ENCODE measurements at places on chromosomes 12 and 14. TPM values are rescaled to one million over a fixed set of nuclear protein-coding genes. Genes with fewer than 3 reads are reported as not detected.

- no peaks in the 10 kb centered on the region for H3K36me3 ChIP-seq
- H3K4me3 ChIP-seq: no peak overlapping the region
- no peak overlapping the region for H3K27ac ChIP-seq
- H3K4me1 ChIP-seq: no peaks in the 10 kb centered on the region
- DNase-seq: no peak
Observed at GRCh38 chr14:90368946-90369721, 27.7 kb upstream of the CALM1 start.

ESR2 gene
- total RNA-seq: 0.08 TPM

DNA sequence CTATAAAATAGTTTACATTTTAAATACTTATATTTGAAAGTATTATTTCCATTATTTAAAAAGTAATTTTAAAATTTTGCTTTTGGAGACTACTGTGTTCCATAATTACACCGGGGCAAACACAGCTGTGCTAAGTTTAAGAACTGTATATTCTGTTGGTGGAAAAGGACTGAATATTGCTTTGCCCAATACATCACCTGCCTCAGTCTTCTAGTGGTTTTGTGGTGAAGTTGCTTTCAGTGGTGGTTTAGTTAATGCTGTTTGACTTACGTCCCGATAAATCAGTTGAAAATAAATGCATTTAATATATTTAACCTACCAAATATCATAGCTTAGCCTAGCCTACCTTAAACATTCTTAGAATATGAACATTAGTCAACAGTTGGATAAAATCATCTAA, 23.4 kb downstream of the FBXO34 start:
- no peak overlapping the region for H3K27ac ChIP-seq
- DNase-seq: no peak
- H3K4me1 ChIP-seq: peaks cover 19% of the 10 kb centered on the region
- no peak overlapping the region for H3K4me3 ChIP-seq
- no peaks in the 10 kb centered on the region for H3K27me3 ChIP-seq

GRCh38 chr12:80707830-80708258, 410 bp downstream of the MYF6 start:
- H3K36me3 ChIP-seq: no peaks in the 10 kb centered on the region
- no peak overlapping the region for H3K4me3 ChIP-seq
- H3K27me3 ChIP-seq: peaks cover 21% of the 10 kb centered on the region
- no peak for DNase-seq
- no peak overlapping the region for H3K27ac ChIP-seq

KLHL33 gene
- 0.19 TPM for total RNA-seq

DNA sequence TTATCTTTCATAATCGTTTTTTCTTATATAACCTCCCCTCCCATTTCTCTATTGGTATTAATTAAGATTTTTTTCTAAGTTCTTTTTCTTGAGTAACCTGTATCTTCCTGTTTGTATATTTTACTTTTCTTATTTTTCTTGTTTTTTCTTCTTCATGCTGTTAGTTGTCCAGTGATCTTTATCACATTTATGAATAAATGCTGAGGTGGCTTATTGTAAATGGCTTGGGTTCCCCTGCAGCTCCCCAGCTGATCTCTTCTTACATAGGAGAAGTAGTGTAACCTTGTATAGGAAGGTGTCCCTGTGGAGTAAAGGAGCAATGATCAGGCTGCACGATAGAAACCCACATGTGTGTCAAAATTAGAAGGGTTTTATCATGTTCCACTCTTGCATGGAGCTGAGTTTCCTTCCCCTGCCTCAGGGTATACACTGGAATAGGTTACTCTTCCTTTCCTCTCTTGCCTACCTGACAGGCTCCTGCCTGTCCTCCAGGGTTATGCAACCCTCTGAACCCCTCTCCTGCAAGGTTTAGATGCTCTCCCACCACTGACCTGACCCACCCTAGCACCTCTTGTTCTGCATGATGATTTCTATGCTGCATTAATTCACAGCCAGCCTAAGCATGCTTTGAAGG, 334.8 kb upstream of the RGS6 start:
- no peak overlapping the region for H3K27ac ChIP-seq
- H3K4me3 ChIP-seq: no peak overlapping the region
- peaks cover 12% of the 10 kb centered on the region for H3K4me1 ChIP-seq
- no peak for DNase-seq

DNA sequence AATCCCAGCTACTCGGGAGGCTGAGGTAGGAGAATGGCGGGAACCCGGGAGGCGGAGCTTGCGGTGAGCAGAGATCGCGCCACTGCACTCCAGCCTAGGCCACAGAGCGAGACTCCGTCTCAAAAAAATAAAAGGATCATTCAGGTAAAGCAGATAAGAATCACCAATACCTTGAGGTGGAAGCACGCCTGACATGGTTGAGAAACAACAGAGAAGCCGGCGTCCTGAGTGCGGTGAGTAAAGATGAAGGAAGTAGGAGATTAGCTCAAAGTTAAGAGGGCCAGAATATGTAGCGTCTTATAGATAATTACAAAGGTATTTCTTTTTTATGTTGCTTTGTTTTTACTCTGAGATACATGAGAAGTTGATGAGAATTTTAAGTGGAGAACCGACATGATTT, 14.7 kb downstream of the CLEC7A start:
- no peaks in the 10 kb centered on the region for H3K27me3 ChIP-seq
- no peaks in the 10 kb centered on the region for H3K36me3 ChIP-seq
- H3K27ac ChIP-seq: no peak overlapping the region
- DNase-seq: no peak

CLEC2A gene
- total RNA-seq: not detected

SIX6 gene
- total RNA-seq: not detected

DNA sequence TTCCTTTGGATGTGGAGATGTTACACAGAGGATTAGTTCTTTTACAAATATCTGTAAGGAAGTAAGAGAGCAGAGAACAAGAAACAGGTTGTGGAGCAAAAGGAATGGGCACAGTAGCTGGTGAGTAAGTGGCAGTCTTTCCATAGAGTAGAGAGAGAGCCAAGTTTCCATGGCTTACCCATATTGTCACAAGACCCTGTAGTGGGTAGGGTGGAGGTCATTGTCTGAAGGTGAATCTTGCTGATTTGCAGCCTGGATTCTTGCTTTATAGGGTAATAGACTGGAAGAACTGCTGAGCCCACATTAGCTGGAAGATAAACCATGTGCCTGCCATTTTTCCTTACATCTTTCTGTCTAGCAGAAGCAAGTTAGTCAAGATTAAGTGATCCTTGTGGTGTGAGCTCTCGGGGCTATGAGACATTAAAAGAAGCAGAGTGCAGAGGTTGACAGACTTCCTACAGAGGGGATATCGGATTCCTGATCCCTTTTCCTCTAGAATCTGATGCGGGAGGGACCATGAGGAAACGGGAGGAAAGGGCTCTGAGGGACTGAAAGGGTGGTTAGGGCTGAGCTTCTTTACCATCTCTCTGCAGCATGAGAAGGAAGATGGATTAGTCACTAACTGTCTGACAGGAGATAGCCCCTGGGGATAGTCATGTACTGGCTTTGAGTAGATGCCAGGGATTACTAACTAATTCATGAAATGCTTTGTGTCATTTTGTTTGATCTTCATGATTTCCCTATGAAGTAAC, 44.0 kb upstream of the LRTM2 start:
- no peaks in the 10 kb centered on the region for H3K27me3 ChIP-seq
- no peak overlapping the region for H3K4me3 ChIP-seq
- H3K27ac ChIP-seq: no peak overlapping the region

DNA sequence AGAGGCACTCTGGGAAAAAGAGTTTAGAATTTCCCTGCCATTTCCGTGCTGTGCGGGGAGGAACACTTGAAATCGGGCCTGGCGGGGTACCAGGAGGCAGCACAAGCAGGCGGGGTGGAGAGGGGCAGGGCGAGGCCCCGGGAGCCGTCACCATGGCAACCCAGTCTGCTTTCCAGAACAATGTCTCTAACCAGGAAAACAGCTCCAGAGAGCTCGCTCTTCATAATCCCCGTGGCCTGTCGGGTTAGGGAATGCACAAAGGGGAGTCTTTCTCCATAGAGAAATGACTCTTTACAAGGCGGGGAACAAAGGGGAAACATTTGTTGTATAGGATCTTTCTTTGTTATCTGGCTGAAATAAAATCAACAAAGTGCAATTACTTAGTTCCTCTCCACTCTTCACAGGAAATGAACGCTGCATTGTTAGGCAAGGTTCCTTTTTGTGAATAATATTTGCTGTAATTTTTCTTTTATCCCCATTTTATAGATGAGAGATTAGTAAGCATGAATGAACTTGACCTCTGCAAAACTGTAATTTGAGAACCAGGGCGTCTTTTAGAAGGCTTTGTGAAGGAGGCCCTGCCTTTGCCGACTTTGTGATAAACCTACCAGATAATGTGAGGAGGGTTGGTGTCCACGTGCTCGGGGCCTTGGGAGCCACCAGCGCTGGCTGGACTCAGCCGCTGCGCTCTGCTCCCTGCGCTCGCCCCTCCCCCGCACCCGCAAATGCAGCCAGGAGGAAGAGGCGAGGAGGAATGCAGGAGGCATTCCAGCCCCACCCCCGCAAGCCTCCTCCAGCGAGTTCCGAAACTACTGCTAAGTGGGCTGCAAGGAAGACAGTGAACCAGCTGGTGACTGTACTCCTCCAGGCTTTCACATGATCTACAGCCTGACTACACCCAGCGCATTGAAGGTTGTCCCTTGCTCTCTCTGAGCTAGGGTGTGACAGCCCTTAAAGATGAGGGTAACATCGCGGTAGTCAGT, 105.2 kb upstream of the ATF7IP start:
- H3K4me3 ChIP-seq: no peak overlapping the region
- DNase-seq: no peak
- H3K27ac ChIP-seq: no peak overlapping the region
- H3K36me3 ChIP-seq: no peaks in the 10 kb centered on the region

GRCh38 chr14:61322799-61323290, 1.5 kb downstream of the PRKCH start:
- DNase-seq: peak; percentile 29
- H3K27ac ChIP-seq: peak overlapping the region; percentile 66
- peak overlapping the region; percentile 95 for H3K4me3 ChIP-seq
- no peaks in the 10 kb centered on the region for H3K27me3 ChIP-seq
- no peaks in the 10 kb centered on the region for H3K36me3 ChIP-seq

DNA sequence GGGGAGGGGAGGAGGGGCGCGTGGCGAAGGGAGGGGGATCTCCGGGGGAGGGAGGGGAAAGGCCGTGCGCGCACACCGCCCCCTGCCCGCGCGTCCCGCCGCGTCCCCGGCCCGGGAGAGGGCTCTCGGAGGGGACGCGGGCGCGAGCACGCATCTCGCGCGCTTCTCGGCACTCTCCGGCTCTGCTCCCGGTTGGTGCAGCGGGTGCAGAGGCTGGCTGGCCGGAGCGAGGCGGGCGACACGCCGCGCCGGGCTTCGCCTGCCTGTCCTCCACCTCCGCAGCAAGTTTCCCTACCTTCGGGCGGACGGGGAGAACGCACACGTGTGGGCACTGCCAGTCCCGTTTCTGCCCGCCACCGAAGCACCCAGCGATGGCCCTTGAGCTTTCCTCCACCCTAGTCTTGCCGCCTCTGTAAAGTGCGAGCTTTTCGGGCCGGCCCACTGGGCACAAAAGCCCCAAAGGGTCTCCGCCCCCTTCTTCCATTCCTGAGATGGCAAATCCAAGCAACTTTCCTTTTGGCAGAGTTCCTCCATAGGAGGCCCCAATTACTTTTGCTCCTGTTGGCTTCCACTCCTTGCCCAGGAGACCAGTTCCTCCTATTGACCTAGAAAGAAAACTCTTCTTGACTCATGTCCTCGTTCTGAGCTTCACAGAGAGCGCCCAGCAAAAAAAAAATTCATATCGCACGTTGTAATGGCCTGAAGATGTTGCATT, 363 bp upstream of the CSAD start:
- peak; percentile 77 for DNase-seq
- peak overlapping the region; percentile 87 for H3K27ac ChIP-seq
- H3K4me3 ChIP-seq: peak overlapping the region; percentile 94
- H3K4me1 ChIP-seq: peaks cover 55% of the 10 kb centered on the region
- peaks cover 44% of the 10 kb centered on the region for H3K36me3 ChIP-seq
- no peaks in the 10 kb centered on the region for H3K27me3 ChIP-seq

- DNase-seq: no peak
- no peak overlapping the region for H3K4me3 ChIP-seq
- H3K4me1 ChIP-seq: no peaks in the 10 kb centered on the region
- no peaks in the 10 kb centered on the region for H3K27me3 ChIP-seq
- H3K36me3 ChIP-seq: no peaks in the 10 kb centered on the region
Observed at GRCh38 chr14:79608446-79608845, 602.9 kb downstream of the DIO2 start.

DNA sequence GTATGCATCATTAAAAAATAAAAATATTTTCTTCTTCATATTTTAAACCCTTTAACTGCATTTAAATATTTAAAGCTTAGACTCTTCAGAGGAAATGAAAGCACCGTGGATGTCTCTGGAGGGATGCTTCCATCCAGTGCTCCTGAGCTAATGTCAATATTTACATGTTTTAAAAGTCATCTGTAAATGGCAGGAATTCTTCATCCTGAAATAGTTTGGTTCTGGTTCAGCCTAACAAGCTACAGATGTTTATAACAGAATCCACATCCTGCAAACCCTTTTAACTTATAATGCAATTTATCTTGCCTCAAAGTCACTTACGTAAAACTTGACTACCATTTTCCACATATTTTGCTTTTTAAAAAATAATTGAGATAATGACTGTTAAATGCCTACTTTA, 1207.3 kb downstream of the SLC16A7 start:
- H3K27me3 ChIP-seq: no peaks in the 10 kb centered on the region
- no peaks in the 10 kb centered on the region for H3K36me3 ChIP-seq
- no peak for DNase-seq

LRTM2 gene
- total RNA-seq: 0.11 TPM

DNA sequence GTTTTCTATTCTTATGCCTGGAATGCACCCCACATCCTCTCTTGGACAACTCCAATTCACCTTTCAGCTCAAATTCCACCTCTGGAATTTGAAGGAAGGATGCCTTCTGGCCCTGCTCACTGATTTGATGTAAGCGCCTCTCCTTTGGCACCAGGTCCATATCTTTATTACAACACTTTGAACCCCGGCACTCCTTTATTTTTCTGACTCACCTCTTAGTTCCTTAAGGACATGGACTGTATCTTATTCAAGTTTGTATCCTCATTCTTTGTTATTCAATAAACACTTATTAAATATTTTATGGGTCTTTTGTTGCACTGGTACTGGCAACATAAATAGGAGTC, 3.1 kb downstream of the GALC start:
- peaks cover 10% of the 10 kb centered on the region for H3K36me3 ChIP-seq
- no peak for DNase-seq
- H3K4me1 ChIP-seq: peaks cover 28% of the 10 kb centered on the region

KRT86 gene
- total RNA-seq: not detected
